ENCODE measurements at places on chromosomes 1 and 21. TPM values are rescaled to one million over a fixed set of nuclear protein-coding genes. Genes with fewer than 3 reads are reported as not detected.

C1orf226 gene
- 11.8 TPM for total RNA-seq

OLIG2 gene
- not detected for total RNA-seq

BATF3 gene
- total RNA-seq, result 3.5 TPM

P3H1 gene
- 22.0 TPM for total RNA-seq

PCNX2 gene
- total RNA-seq, result 49.8 TPM

NTRK1 gene
- 1.7 TPM for total RNA-seq

ELAPOR1 gene
- 0.75 TPM for total RNA-seq

GSTM4 gene
- total RNA-seq, result 38.2 TPM

S100A4 gene
- total RNA-seq, result 120 TPM

ADIPOR1 gene
- 86.0 TPM for total RNA-seq

LMX1A gene
- not detected for total RNA-seq

CYP4A22 gene
- total RNA-seq, result 0.23 TPM

MARCKSL1 gene
- 117 TPM for total RNA-seq

ATP6V1G3 gene
- not detected for total RNA-seq

SARS1 gene
- total RNA-seq, result 239 TPM

WNT2B gene
- total RNA-seq, result 5.6 TPM

HTR6 gene
- total RNA-seq, result not detected

REN gene
- 0.89 TPM for total RNA-seq

KRTAP21-2 gene
- total RNA-seq, result not detected

SLC1A7 gene
- not detected for total RNA-seq

RAB3B gene
- total RNA-seq, result 1.4 TPM

KCNJ9 gene
- total RNA-seq, result not detected

PDC gene
- total RNA-seq, result not detected

TACSTD2 gene
- 549 TPM for total RNA-seq

FCRL4 gene
- total RNA-seq, result not detected

SLC45A1 gene
- 3.3 TPM for total RNA-seq

PLA2G2A gene
- total RNA-seq, result 165 TPM

GUCA2A gene
- not detected for total RNA-seq

DAB1 gene
- 12.2 TPM for total RNA-seq

TSSK3 gene
- 4.2 TPM for total RNA-seq

NFASC gene
- 52.3 TPM for total RNA-seq

LGALS8 gene
- 94.2 TPM for total RNA-seq

IFT25 gene
- 37.3 TPM for total RNA-seq

INKA2 gene
- total RNA-seq, result 5.7 TPM

CRYAA gene
- total RNA-seq, result not detected

EPRS1 gene
- total RNA-seq, result 164 TPM

EFCAB14 gene
- total RNA-seq, result 196 TPM

LRRC39 gene
- 1.8 TPM for total RNA-seq

C1QC gene
- total RNA-seq, result 85.3 TPM

PALMD gene
- total RNA-seq, result 29.1 TPM

AKNAD1 gene
- total RNA-seq, result not detected

CELSR2 gene
- total RNA-seq, result 19.2 TPM

S100A7A gene
- total RNA-seq, result not detected

Measured in ureter (tissue), 1 donor.